Psoas muscle (tissue), 8 donors: ENCODE measurements at places on chromosomes 11 and 22. TPM values are rescaled to one million over a fixed set of nuclear protein-coding genes. Genes with fewer than 3 reads are reported as not detected.

GRCh38 chr11:127552446-127552845 lies 551.9 kb upstream of the KIRREL3 start:
- no peak overlapping the region for H3K4me3 ChIP-seq
- DNase-seq = no peak
- no peaks in the 10 kb centered on the region for H3K36me3 ChIP-seq
- no peaks in the 10 kb centered on the region for H3K4me1 ChIP-seq
- H3K27ac ChIP-seq = no peak overlapping the region

PVALB gene
- total RNA-seq = not detected

DNA sequence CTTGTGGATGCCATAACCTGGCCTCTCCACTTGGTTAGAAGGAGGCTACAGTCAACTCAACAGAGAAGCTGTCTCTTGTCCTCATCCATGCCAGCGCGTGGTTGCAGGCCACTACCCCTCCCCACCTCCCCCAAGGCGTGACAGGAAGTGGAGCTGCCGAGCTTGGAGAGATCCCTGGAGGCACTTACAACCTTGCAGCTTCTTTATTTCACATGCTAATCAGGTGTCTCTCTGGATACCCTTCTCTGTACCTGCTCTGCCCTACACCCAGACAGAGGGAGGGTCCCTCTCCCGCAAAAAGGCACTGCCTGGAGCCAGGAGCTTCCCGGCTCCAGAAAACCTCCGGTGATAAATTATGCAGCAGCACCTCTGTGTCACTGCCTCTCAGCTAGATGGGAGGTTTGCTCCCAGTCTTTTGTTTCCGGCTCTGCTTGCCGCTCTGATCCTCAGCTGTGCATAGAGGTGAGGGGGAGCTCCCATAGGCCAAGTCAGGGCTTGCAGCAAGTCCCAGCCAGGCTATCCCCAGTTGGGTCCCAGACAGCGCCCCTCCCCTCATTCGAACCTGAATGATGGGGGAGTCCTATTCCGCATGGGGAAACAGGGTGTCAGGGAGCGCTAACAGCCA lies 5.7 kb downstream of the LRP4 start:
- no peaks in the 10 kb centered on the region for H3K27me3 ChIP-seq
- H3K36me3 ChIP-seq = no peaks in the 10 kb centered on the region
- DNase-seq = no peak
- no peak overlapping the region for H3K27ac ChIP-seq
- H3K4me1 ChIP-seq = peaks cover 46% of the 10 kb centered on the region
- no peak overlapping the region for H3K4me3 ChIP-seq

DNA sequence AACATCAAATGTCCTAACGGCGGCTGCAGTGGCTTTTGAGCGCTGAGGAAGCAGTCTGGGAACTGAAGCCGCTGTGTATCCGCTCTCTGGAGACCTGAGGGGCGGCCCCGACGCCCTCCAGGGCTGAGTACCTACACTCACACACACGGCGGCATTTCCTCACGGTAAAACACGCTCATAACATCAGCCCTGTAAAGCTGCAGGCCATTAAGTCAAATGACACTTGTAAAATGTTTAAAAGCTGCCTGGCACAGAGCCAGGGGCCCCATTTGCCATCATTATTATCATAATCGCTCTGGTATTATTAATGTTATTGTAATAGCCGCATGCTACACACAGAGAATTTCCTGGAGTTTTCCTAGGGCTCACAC lies 5.1 kb downstream of the CARS1 start:
- no peak overlapping the region for H3K27ac ChIP-seq
- H3K36me3 ChIP-seq = peaks cover 14% of the 10 kb centered on the region
- no peak overlapping the region for H3K4me3 ChIP-seq
- H3K4me1 ChIP-seq = peaks cover 47% of the 10 kb centered on the region
- no peak for DNase-seq
